ENCODE measurements at places on chromosomes 12 and 14.

DNA sequence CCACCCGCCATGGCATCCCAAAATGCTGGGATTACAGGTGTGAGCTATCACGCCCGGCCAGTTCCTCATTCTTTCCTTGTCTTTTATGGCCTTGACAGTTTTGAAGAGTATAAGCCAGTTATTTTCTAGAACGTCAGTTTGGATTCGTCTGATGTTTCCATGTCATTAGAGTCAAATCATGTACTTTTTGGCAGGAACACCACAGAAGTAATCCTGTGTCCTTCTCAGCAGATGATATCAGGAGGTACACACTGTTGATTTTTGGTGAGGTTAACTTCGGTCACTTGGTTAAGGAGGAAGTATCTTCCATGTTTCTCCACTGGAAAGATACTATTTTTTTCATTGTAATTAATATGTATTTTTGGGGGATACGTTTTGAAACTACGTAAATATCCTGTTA, 25.1 kb upstream of the VPS33A start:
- DNase-seq = no peak

- no peak for DNase-seq
These were observed 5.1 kb downstream of the AHNAK2 start for GRCh38 chr14:104973135-104973384.

GRCh38 chr14:20455355-20456300, 602 bp downstream of the APEX1 start:
- peak; percentile 98 for DNase-seq

DNA sequence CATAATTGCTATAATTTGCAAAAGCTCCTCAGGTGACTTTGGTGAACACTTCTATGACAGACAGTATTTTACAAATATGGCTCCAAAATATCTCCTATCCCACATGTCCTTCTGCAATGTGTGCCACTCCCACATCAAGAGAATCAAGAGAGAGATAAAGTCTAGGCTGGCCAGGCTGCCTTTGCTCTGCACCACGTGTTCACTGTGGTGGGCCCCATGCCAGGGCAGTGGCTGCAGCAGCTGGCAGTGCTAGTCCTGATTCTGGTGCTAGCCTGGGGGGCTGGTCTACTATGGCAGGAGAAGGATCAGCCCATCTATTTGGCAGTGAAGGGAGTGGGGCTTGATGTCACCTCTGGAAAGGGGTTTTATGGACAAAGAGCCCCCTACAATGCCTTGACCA, 86.3 kb downstream of the DRAM1 start:
- DNase-seq = peak; percentile 21

DNA sequence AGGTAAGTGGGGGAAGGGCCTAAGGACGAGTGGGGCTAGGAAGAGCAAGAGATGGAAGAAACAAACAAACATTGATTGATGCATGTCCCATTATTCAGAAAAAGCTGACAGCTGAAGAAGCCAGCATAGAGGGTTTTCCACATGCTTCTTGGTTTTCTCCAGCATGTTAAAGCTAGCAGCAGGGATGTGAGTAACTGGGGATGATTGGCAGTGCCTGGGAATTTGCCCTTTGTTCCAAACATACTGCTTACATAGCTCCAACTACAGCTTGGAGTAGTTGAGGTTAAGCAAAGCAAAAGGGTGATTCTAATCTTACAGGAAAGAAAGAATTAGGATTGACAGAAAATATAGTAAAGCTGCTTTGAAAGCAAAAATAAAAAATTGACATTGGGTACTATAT, 68.0 kb upstream of the IFNG-AS1 start:
- DNase-seq = no peak
